ENCODE measurements at places on chromosomes 3 and 15.

GRCh38 chr15:73800662-73801345 lies 47.7 kb upstream of the INSYN1 start:
- peak; percentile 76 for DNase-seq

DNA sequence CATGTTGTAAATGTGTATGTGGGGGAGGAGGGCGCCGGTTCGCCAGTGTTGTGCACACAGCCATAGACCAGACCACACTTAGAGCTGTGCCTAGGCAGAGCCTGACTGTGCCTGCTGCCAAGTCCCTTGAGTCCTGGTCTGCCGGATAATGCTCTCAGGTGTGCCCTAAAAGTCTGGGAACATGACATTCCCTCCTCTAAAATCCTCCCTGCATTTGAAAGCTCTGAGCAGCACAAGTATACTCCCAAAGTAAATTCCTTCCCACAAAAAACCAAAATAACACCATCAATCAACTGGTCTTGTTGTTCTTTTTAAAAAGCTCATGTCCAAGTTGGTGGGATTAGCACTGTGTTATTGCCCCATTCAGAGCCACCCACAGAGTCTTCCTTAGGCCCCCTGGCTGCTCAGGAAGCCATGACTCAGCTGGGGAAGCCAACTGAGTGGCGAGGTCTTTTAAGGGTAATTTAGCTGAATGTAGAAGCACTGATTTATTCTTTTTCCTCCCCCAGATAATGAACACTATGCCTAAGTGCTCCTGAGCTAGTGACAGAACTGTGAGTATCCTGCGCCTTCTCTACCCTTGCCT lies 147.8 kb upstream of the MCTP2 start:
- no peak for DNase-seq

DNA sequence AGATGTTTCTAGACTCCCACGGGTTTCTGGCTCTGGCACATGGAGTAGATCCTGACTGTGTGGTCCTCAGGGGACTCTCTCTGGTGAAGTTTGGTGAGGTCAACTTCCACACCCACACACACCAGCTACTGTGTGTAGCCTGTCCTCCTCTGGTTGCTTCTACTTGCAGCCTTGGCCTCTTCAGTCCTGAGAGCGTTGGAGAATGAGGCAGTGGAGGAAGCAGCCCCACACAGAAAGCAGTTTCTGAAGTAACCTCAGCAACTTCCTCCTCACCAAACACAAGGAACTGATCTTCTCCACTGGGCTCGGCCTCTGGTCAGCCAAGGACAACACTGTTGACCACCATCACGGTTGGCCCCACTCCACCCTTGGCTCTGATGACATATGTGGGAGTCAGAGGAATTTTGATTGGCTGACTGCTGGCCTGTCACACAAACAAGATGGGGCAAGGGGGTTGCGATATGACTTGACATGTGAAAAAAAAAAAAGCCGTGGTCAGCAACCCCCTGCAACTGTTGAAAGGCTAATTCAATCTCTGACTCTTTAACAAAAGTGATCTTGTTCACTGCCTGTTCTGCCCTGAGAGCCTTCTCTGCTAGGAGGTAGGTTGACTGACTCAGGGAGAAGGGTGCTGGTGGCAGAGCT lies 19.6 kb downstream of the CD86 start:
- no peak for DNase-seq

GRCh38 chr3:172658344-172659245 lies 52.3 kb downstream of the NCEH1 start:
- DNase-seq: no peak

GRCh38 chr15:39616731-39617455 lies 36.0 kb downstream of the THBS1 start:
- DNase-seq: no peak

DNA sequence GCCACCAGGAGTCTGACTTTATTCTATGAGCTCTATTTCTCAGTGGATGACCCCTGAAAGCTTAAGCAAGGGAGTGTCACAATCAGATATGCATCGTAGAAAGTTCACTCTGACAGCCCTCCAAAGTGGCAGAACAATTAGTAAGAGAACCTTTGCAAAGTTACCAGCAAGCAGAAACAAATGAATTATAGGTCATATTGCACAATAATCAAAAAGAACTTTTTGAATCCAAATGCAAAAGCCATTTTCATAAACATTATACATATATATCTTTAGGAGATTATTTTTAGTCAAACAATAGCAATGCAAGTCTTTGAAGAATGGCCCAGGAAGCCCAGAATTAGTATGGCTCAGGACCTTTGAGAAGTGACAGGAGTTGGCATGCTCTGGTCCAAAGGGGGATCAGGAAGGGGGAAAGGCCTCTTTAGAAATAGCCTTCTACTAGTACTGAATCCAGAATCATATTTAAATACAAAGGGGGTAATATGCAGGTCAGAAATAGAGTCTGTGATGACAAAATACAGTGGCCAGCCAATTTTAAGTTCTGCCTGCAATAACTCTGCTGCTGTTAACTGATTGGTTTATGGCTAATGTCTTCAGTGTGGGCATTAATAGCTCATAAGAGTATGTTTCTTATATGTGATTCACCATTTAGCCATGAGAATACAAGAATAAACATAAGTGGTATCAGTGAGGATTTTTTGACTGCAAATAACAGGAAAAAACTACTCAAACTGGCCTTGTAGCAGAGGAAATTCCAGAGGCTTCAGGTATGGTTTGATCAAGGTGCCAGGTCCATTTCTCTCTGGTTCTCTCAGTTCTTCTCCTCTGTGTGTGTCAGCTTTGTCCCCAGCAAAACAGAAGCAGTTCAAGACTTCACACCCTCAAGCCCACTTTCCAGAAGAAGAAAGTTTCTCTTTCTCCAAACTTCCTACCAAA lies 17.0 kb upstream of the ITGB5 start:
- no peak for DNase-seq

DNA sequence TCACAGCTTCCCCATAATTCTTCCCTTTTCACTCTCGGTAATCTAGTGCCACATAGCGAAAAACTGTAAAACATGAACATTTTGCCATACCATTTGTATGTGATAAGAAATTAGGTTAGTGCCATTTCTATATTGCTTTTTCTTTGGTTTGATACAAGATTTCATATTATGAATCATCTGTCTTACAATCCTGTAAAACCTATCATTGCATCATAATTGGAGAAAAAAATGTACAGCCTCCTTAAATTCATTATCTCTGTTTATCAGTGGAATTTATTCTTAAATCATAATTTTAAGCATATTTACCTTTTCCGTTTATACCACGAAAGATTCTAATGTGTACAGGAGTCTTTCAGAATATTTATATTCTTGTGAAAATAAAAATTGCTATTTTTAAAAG lies 23.8 kb downstream of the SEC62 start:
- DNase-seq: no peak

- DNase-seq: no peak
Observed at GRCh38 chr15:69926006-69926405, 171.7 kb downstream of the TLE3 start.

DNA sequence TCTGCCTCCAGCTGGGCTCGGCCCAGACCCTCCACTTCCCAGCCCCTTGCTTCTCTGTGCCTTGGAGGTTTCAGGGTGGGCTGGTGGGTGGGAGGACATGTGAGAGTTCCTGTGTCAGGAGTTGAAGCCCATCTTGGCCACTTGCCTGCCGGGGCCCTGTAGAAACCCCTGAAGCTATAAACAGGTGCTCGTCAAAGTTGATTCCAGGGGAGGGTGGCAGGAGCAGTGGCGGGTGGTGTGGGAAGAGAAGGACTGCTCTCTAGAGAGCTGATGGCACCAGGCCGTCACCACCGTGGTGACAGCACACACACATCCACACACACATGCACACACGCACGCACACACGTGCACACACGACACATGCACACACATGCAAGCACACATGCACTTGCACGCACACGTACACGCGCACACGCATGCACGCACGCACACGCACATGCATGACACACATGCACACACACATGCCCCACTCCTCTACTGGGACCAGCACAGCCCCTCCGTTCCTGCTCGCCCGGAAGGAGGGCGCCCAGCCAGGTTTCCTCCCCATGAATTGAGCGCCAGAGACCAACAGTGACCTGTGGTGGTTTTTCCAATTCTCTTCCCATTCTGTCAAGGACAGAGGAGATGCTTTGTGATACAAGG lies 56.3 kb upstream of the CGNL1 start:
- DNase-seq: peak; percentile 49

DNA sequence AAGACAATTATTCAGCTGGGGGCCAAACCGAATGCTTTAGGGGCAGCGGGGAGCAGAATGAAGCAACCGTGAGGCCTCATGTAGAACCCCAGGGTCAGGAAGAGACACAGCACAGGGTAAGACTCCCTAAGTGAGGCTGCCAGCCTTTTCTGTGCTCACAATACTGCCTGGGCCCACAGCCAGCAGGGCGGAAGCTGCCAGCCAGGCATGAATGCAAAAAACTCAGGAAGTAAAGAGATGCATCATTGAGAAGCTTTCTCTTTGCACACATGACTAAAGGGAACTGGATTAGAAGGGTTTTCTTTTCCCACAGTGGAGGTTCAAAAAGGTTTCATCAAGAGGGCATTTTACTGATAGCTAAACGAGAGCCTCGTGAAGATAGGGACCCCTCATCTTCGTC lies 33.3 kb downstream of the CA12 start:
- no peak for DNase-seq

- DNase-seq: no peak
Observed at GRCh38 chr15:66803182-66803729, 101.2 kb downstream of the SMAD6 start.

DNA sequence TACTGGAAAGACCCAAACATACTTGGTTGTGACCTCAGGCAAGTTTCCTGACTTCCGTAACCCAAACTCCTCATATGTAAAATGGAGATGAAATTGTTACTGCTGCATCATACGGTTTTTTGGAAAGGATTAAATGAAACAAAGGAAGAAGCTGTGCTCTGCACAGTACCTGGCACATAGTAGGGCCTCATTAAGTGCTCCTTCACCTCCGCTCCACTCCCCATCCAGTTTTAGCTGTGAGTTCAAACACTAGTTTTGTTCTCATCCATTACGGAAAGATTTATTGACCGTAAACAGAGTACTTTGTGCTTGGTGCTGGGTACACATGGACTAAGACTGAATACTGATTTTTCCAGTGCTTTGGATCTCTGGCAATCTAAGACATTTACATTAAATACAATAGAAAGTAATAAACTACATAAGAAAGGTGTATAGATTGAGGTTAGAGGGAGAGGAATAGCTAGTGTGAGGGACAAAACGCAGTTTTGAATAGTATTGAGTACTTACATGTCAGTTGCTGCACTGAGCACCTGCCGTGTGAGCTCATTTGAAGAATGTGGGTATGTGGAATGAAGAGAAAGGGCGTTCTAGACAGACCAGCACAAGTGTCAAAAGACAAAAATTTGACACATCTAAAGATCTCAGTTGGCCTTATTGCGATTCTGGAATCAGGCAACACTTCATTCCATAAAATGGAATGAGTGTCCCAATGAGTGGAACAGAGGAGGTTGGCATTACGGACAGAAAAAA lies 594 bp upstream of the ICE2 start:
- DNase-seq: no peak

DNA sequence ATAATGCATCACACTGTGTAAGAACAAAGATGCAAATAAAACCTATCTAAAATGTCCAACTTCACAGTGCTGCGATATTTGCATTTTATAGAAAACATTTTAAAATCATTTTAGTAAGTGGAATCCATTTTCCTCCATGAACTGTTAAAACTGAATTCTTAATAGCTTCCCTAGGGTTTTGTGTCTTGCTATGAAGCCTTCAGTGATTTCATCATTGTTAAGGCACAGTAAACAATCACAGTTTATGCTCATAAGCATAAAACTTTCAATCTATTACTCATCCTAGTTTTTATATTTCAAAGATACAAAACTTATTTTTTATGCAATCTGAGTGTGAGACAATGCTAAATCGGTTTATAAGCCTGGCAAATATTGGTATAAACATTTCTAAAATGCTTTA lies 509.7 kb downstream of the TUSC7 start:
- DNase-seq: no peak

DNA sequence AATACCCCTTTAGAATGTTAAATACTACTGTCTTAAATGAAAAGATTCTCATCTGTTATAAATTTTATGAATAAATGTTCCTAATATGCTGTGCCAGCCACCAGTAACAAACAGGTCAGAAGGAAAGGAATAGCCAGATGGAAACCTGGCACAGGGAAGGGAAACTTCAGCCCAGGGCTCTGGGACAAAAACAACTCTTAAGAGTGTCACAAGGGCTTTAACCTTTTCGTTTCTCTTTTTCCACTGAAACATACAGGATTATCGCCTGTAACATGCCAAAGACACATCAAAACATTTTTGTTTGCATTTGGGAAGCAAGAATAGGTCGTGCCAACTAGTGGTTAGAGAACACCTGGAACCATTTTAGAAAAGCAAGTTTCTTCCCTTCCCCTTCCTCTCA lies 109.0 kb upstream of the NEDD4 start:
- no peak for DNase-seq

DNA sequence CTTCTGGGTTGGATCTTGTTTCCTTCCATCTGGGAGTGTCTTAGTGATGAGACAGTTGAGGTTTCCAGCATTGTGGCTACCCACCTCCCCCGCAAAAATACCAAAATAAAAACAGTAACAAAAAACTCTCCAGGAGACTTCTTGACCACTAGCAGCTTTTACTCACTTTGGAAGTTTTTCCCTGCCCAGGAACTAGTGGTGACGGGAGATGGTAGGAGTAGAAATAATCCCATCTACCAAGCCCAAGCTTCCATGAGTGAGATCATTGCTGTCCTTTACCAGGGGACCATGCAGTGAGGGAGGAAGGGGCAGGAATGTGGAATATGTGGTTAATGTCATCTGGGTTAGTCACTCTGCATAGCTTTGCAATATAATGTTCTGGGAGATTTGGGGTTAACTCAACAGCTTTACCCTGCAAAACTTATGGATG lies 187.7 kb downstream of the ITPR1 start:
- no peak for DNase-seq

DNA sequence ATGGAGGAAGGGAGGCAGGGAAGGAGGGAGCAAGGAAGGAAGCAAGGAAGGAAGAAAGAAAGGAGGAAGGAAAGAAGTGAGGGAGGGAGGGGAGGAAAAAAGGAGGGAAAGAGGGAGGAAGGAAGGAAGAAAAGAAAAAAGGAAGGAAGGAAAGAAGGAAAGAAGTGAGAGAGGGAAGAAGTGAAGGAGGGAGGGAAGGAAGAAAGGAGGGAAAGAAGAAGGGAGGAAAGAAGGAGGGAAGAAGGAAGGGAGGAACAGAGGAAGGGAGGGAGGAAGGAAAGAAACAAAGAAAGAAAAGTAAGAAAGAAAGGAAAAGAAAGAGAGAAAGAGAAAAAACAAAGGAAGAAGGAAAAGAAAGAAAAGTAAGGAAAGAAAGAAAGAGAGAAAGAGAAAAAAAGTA lies 183.0 kb upstream of the SLC24A5 start:
- DNase-seq: no peak

- peak; percentile 56 for DNase-seq
Observed at GRCh38 chr3:196712514-196713413, 587 bp downstream of the PIGX start.
